Activated CD4-positive, alpha-beta T cell treated with anti-CD3 and anti-CD28 coated beads, Interleukin-2, amount 50 U/mL, for 1 hour (primary cell): ENCODE measurements at places on chromosomes 12 and 14.

GRCh38 chr14:92037989-92038388 lies 1.9 kb downstream of the TRIP11 start:
- no peak for DNase-seq

- DNase-seq, result no peak
Observed at GRCh38 chr12:24230061-24230701, 280.7 kb upstream of the SOX5 start.

- no peak for DNase-seq
Observed at GRCh38 chr12:103462675-103463074, 33.1 kb downstream of the C12orf42 start.

DNA sequence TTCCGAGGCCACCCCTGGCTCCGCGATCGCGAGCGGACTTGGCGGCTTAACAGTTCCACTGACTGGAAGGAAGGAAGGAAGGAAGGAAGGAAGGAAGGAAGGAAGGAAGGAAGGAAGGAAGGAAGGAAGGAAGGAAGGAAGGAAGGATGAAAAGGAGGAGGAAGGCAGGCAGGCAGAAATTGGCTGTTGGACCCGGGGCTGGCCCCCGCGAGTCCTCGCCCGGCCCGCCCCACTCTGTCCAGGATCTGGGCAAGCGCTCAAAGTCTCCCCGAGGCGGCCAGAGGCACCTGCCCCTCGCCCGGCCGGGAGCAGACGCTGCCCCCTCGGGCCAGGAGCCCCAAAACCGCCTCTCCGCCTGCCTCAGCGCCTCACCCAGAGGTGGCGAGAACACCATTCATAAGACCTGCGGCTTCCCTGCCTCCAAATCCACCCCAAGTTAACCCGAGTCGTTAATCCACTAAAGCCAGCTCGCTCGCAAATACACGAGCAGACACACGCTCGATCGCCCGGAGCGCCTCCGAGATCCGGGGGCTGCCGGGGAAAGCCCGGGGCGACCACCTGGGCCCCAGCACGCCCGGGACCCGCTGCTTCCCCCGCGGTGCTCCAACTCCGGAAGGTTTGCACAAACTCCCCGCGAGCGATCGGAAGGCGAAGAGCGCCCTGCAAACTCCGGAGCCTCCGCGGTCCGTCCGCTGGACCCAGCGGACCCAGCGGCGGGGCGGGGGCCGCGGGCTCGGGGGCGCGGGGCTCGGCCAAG lies 844 bp downstream of the DPF3 start:
- peak; percentile 11 for DNase-seq

- DNase-seq, result no peak
Observed at GRCh38 chr12:123654129-123654701, 16.7 kb upstream of the TCTN2 start.

- DNase-seq, result no peak
Observed at GRCh38 chr12:104741077-104741476, 217.0 kb downstream of the SLC41A2 start.

- DNase-seq, result no peak
Observed at GRCh38 chr12:52090291-52090690, 10.8 kb downstream of the SMIM41 start.

DNA sequence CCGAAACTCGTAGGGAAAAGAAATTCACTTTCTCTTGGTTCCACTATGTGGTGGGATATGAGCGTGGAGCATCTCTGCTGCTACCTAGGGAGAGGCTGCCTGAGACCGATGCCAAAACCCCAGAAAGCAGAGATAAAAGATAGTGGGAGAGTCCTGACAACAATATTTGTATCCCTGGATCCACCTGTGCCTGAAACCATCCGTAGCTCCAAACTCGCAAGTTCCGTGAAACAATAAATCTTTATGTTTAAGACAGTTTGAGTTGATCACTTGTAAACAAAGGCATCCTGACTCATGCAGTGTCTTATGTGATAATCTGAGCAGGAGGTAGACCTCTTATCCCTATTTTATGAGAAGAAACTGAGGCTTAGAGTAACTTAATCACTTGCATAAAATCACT lies 2.9 kb downstream of the MAP1LC3B2 start:
- DNase-seq, result no peak

- DNase-seq, result no peak
Observed at GRCh38 chr14:29940482-29940881, 12.8 kb upstream of the PRKD1 start.

DNA sequence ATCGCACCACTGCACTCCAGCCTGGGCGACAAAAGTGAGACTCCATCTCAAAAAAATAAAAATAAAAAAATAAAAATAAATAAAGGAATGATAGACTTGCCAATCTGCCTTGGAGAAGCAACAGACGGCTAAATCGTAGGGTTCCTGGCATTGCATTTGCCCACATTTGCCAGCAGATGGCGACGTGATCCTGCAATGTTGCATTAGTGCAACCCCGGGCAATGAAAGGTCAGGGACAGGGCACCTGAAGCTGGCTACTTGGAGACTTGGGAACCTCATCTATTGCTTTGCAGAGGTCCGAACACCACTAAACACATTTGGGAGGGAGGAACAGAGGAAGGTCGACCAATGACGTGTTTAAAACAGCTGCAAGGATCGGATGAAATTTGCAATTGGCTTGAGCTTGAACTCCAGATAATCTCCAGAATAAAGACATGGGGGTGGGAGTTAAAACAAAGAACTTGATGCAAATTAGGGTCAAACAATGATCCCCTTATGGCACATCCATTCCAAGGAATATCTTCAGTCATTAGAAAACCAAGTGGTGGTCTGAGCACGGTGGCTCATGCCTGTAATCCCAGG lies 34.6 kb downstream of the SPRING1 start:
- DNase-seq, result peak; percentile 63

DNA sequence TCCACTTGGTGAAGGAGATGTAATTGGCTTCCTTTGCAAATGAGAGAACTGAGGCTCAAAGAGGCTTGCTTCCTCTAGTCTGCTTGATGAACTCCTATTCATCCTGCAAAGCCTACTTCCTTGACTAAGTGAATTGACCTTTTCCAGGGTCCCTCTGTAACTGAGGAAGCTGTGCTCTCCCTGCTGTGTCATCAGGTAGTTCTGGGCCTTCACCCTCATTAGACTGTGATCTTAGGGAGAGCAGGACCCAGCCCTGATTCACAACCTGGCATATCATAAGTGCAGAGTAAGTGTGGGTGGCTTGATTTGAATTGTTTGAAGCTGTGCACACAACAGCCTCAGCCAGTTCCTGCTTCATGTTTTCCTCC lies 16.3 kb downstream of the ASB2 start:
- no peak for DNase-seq

GRCh38 chr12:24948420-24948756 lies 513 bp downstream of the BCAT1 start:
- no peak for DNase-seq

GRCh38 chr12:18467620-18468245 lies 206.4 kb downstream of the PIK3C2G start:
- no peak for DNase-seq

GRCh38 chr12:106304001-106304421 lies 1.5 kb downstream of the TCP11L2 start:
- no peak for DNase-seq

DNA sequence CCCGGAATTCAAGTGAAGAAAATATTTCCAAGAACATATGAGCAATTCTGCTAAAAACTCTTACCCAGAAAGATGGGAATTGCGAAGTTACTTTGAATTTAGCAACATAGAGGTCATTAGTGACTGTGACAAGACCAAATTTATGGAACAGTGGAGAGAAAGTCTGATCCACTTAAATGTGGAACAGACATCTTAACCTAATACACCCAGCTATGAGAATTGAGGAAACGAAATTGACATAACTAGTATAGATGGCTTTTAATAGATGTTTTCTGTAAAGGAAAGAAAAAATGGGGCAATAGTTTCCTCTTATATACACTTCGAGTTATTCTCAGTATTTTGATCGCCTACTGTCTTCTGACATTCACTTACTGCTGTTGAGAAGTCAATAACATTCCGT lies 4.6 kb downstream of the OVCH1 start:
- DNase-seq, result no peak

DNA sequence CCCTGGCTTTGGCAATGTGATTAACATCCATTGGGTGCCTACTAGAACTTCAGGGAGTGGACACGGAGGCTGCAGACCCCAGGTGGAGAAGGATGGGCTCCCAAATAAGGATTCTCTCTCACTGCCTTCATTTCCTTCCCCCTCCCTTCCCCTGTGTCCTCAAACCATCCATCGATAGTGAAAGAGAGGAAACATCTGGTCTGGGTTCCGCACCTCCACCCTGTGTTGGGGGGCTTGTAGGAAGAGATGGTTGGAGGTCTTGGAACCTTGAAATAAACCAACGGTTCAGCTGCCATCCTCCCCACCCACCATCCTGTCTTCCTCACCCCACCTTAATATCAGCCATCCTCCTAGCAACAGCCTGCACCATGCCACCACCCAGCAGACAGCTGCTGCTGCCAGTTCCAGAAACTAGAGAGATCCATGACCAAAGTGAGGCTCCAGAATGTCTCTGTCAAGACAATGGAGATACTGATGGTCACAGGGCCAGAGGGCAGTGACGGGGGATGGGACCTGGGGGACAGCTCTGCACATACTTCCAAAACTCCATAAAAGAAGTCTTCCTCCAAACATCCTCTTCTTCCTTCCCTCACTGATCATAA lies 153.1 kb upstream of the CCND2 start:
- DNase-seq, result no peak

DNA sequence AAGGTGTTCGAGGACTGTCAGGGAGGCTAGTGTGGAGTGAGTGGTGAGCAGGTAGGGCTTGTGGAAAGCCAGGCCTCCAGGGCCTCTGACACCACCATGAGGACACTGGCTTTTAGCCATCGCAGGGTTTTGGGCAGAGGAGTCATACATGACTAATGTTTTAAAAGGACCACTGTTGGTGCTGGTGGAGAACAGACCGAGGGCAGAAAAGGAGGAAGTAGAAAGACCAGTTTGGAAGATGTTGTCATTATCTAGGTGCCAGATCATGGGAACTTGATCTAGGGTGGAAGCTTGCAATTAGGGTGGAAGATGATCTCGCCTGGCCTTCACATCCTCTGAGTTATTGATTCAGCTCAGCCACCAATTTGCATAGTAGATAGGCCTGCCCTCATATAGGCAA lies 144.2 kb downstream of the C12orf75 start:
- no peak for DNase-seq

DNA sequence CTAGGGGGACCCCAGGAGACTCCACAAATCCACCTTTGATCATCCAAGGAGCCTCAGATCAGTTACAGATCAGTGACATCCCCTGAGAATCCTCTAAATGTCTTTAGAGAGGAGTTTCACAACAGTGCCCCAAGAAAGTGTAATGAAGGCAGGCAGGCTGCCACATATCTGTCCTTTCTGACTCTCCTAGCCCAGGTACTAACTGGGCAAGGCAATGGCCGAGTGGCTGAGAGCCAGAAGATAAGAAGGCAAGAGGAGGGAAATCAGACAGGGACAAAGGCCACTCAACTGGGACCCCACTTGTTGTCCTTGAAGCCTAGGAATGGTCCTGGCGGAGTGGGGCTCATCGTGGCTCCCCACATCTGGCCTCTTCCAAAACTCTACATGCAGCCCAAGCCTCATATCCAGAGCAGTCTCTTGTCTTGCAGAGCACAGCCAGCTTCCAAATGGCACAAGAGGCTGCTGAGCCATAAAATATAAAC lies 11.6 kb downstream of the ACTN1 start:
- DNase-seq, result no peak
